Right hindlimb (tissue), 1 donor: ENCODE measurements at places on chromosomes 3 and 15.

GRCh38 chr3:156150434-156151066, 30.2 kb downstream of the KCNAB1 start:
- peak; percentile 54 for DNase-seq

- DNase-seq, result no peak
Measured at GRCh38 chr3:18556503-18557135, 131.5 kb upstream of the SATB1 start.

DNA sequence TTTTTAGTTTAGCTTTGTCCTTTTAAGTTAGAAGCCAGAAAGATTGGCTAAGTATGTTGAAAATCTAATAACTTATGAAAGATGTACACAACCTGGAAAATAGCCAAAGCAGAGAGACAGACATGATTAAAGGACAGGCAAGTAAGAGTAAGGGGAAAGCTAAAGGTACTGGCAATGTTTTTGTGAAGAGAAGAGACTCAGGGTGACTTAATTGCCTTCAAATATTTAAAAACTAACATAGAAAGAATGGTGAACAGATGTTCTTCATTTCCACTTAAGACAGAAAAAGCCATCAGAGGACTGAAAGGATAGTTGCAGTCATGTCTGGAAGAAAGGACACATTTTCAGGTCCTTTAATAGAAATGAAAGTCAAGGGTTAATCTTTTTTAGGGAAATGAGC, 68.8 kb downstream of the ZNF385D start:
- DNase-seq, result no peak

GRCh38 chr3:28334552-28334951, 14.0 kb upstream of the ZCWPW2 start:
- no peak for DNase-seq

- DNase-seq, result no peak
Measured at GRCh38 chr15:87365186-87365585, 891.4 kb downstream of the NTRK3 start.

GRCh38 chr15:42750306-42750705, 13.4 kb upstream of the CDAN1 start:
- no peak for DNase-seq

- no peak for DNase-seq
Measured at GRCh38 chr3:131328721-131329120, 52.9 kb upstream of the NUDT16 start.

DNA sequence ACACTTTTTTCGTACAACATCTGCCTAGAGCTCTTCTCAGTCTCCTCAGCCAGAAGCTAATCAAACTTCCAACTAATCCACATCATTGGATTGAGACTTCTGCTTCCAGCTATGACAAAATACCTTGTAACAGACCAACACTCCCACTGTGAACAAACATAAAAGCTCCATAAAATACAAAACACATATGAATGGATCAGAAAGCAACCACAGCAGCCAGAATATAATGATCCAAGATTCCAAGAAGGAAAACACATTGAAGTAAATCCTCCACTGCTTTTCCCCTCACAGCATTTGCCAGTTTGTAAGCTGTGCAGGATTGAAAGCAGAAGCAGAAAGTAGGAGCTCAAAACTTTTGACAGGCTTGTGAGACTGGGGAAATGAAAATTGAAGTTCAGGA, 863.2 kb downstream of the TUSC7 start:
- no peak for DNase-seq

- DNase-seq, result no peak
Measured at GRCh38 chr15:39451871-39452270, 129.0 kb upstream of the THBS1 start.

DNA sequence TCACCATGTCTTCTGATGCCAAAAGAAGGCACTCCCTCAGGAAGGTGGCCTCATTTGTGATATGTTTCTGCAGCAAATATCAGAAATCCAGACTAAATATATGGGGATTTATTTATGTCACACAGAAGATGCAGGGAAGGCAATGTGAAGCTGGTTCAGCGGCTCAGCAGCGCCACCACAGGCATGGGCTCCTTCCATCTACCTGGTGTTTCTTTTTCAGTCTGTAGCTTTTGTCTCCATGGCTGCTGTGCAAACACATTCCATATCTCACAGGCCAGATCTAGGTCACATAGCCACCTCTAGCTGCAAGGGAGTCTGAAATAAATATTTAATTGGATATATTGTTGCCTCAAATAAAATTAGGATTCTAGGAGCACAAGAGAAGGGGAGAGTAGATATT, 502.1 kb upstream of the IL12A start:
- DNase-seq, result no peak

- DNase-seq, result no peak
Measured at GRCh38 chr3:24850245-24850644, 355.6 kb upstream of the THRB start.

- no peak for DNase-seq
Measured at GRCh38 chr3:11389386-11390268, 117.4 kb downstream of the ATG7 start.

GRCh38 chr3:102741105-102741504, 306.3 kb downstream of the ZPLD1 start:
- no peak for DNase-seq

- no peak for DNase-seq
Measured at GRCh38 chr15:53586799-53587198, 172.7 kb downstream of the WDR72 start.

DNA sequence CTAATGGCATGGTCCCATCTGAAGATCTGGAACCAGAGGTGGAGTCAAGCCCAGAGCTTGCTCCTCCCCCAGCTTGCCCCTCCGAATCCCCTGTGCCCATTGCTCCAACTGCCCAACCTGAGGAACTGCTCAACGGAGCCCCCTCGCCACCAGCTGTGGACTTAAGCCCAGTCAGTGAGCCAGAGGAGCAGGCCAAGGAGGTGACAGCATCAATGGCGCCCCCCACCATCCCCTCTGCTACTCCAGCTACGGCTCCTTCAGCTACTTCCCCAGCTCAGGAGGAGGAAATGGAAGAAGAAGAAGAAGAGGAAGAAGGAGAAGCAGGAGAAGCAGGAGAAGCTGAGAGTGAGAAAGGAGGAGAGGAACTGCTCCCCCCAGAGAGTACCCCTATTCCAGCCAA, 7.3 kb downstream of the EIF4G1 start:
- DNase-seq, result no peak

- no peak for DNase-seq
Measured at GRCh38 chr3:37228749-37229148, 54.4 kb upstream of the LRRFIP2 start.

- no peak for DNase-seq
Measured at GRCh38 chr15:100690795-100691158, 88.4 kb downstream of the ASB7 start.

DNA sequence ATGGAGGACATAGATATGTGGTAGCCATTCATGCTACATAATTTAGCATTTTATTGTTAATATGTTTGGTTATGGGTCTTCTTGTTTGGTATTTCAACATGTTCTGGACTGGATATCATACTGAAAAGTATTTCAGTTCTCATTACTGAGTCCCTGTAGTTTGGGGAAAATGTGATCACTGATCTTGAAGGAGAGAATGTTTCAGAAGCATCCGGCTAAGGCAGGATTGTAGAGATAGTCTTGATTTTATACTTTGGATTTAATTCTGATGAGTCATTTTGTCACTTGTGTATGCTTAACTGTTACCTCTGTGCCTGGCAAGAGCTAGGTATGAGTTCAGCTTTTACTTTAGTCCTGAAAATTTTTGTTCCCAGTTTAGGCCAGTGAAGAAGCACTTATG, 7.1 kb downstream of the CHD2 start:
- no peak for DNase-seq

DNA sequence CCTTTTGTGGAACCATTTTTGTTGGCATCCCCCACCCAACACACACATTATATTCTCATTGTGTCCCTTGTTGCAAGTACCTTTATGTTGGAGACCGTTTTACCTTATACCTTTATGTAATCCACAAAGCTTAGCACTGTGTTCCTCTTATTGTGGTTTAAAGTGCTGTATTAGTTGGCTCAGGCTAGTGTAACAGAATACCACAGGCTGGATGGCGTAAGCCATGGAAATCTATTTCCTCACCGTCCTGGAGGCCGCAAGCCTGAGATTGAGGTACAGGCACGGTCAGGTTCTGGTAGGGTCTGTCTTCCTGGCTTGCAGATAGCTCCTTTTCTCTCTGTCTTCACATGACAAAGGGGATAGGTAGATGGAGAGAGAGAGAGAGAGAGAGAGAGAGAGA, 302.8 kb downstream of the ROBO2 start:
- DNase-seq, result no peak

DNA sequence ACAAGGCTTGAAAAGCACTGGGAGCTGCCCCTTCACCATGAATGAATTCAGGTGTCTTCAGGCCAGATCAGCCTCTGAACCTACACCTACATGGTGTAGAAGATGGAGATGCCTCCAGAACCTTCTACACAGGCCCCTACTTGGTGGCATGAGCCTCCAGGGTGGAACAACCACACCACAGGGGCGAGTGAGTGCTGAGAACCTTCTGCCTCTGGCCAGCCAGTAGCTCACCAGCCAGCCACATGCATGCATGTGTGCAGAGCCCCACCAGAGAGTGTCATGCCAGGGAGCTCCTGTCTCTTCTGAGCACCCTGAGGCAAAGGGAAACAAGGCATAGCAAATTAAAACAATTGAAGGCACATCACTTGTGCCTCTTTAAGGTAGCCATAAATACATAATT, 161.8 kb upstream of the TOPAZ1 start:
- no peak for DNase-seq

DNA sequence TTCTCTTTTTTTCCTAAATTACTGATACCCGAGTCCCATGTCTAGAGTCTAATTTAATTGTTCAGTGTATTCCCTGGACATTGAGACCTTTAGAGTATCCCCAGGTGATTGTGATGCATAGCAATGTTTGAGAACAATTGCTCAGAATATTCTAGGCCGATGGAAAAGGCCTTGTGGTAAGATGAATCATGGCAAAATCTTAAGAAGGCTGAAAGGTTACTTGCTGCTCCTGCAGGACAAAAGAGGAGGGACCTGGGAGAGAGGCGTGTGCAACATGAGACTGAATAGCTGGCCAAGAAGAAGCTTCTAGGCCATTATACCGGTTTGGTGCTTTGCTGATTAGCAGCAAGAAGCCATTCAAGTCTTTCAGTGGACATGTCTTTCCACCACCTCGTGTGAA, 256.6 kb downstream of the ROBO2 start:
- DNase-seq, result no peak

- DNase-seq, result no peak
Measured at GRCh38 chr3:14459787-14460186, 57.4 kb downstream of the SLC6A6 start.

- no peak for DNase-seq
Measured at GRCh38 chr15:43378601-43379000, 7.7 kb downstream of the TUBGCP4 start.

- DNase-seq, result no peak
Measured at GRCh38 chr15:47095833-47096232, 621.5 kb upstream of the SEMA6D start.

DNA sequence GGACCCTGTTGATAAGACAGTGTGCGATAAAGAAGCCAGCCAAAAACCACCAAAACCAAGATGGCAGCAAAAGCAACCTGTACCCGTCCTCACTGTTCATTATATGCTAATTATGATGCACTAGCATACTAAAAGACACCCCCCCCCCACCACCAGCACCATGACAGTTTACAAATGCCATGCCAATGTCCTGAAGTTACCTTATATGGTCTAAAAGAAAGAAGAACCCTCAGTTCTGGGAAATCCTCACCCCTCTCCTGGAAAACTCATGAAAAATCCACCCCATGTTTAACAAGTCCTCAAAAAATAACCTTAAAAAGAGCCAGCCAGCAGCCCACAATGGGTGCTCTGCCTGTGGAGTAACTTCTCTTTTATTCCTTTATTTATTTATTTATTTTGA, 48.4 kb upstream of the ZNF280D start:
- DNase-seq, result no peak

DNA sequence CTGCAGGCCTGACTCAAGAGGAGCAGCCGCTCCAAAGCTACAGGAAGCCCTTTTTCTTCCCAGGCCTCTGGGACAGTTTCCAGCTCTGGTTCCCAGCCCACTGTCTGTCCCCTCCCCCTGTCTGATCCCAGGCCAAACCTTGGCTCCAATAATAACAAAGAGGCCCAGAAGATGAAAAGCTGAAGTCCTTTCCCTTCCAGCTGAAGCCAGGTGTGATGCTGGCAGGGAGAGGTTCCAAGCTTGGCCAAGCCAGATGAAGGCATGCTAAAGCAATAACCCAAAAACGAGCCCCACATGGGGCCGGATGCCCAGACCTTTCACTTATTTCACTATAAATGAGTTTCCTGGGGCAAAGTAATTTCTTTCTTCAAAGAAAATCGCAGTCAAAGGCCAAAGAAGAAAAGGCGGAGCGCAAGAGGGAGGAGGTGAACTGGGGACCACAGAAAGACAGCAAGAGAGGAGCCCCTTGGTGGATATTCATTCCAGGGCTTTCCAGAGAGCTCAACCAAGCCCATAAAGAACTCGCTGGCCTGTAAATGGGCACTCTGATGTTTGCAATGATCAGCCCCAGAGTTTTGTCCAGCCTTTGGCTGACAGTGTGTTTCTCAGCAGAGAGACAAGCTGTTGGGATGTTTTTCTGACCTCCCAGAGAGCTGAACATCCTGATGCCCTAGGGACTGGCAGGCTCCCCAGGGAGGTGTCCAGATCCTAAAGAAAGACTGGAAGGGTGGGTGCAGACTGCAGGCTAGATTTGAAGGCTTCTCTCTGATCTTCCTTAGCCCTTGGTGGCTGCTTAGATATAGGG, 157.6 kb downstream of the UACA start:
- peak; percentile 96 for DNase-seq

DNA sequence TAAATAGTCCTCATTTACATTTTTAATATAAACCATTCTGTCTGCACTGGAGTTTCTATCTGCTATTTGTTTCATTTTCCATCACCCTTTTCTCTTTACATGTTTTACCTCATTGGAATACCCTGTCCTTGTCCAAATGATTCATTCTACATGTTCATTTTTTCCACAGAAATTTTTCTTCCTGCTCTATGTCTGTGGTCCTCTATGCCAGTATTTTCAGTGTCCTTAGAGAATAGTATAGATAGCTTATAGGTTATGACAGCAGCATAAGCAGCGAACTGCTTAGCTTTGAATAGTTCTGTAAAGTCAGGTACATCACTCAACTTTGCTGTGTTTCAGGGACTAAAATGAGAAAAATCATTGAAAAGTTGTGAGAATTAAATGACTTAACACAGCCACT, 742.3 kb upstream of the CBLB start:
- DNase-seq, result no peak

DNA sequence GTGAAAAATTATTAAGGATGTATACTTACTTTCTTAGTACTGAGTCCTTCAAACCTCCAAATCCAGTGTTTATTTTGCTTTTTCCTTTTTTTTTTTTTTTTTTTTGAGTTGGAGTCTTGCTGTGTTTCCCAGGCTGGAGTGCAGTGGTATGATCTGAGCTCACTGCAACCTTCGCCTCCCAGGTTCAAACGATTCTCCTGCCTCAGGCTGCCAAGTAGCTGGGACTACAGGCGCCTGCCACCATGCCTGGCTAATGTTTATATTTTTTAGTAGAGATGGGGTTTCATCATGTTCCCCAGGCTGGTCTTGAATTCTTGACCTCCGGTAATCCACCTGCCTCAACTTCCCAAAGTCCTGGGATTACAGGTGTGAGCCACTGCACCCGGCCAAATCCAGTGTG, 67.5 kb downstream of the KAT2B start:
- DNase-seq, result no peak

DNA sequence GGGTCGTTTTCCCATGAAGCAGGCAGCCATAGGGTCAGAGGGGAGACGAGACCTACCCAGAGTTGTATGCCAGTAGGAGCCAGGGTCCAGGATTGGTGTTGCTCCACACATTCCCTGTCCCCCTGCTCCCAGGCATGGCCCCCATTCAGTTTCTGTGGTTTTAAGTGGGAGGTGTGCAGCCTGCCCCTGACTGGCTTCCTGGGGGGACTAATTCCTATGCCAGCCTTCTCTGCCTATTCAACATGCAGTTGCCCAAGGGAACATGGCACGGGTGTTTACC, 126.3 kb downstream of the EEFSEC start:
- DNase-seq, result no peak

- DNase-seq, result no peak
Measured at GRCh38 chr15:72178976-72179585, 18.5 kb downstream of the GRAMD2A start.
